ENCODE measurements at places on chromosomes 2 and 18.

DNA sequence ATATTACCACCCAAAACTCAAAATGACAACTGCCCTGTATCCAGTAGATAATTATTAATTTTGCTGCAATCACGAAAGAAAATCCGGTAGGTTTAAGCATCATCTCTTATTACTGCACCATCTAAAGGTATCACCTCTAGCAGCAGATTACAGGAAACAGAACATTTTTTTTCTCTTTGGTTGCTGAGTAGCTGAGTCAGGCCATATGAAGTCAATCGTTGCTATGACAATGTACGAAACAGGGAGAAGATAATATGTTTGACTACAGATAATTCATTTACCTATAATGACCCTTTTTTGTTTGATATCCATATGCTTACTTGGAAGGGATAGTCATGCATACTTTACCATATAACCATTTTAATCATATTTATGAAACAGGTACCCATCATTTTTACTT lies 831.6 kb upstream of the CHAC2 start:
- DNase-seq = no peak

GRCh38 chr2:84838434-84839145 lies 42.3 kb downstream of the TRABD2A start:
- DNase-seq = no peak

DNA sequence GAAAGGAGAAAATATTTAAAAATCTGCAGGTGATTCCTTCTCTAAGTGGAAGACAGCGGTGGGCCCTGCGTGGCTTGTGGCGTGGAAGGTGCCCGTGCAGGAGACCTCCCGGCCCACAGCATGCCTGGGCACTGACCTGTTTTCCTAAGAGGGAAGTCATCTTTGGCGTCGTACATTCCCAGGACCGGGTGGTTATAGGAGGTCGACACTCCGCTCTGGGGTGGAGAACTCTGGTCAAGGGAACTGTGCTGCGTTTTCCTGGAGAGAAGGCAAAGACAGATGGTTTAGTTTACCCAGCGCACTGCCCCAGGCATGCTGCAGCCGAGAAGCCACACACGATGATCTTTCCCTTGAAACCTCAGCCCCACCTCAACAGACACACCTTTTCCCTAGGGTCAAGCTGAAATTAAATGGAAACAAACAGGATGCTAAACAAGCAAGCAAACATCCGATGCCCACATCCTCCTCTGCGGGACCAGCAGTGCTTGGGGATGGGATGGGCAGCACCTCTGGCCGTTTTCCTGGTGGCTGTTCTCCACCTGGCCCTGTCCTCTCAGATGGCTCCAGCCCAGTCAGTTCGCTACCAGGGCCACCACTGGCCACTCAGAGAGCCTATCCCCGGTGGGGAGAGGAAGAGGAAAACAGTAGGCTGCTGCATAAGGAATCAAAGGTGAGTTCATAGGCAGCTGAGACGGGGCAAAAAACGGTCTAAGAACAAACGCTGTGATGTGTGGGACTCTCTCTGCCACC lies 244.1 kb downstream of the HDAC4 start:
- DNase-seq = no peak

GRCh38 chr2:136796339-136796738 lies 31.0 kb downstream of the THSD7B start:
- no peak for DNase-seq

DNA sequence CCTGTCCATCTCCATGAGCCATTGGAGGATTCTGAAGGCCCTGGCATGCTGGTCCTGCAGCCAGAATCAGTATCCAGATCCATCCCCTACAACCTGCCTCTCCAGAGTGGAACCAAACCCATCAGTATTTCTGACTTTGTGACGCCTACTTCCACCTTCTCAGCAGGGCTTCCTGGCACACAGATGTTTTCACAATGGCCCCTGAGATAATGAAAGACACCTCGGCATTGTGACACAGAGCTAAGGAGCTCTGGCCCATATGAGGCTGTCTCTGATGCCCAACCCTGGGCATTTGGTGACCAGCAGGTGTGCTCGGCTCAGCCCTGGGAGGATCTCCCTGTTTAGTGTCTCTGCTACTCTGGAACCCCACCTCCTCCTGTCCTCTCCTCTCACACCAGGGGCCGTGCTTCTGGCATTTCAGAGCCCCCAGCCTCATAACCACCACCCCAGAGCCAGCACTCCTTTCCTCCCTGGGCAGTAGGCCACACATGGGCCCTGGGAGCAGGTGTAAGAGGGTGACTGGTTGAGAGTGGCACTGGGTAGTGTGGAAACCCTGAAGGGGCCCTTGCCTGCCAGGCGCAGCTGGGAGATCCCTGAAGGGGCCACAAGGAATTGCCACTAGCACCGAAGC lies 38.2 kb downstream of the FOSL2 start:
- no peak for DNase-seq

- no peak for DNase-seq
These were observed 374.2 kb upstream of the ID2 start for GRCh38 chr2:8307606-8308180.

DNA sequence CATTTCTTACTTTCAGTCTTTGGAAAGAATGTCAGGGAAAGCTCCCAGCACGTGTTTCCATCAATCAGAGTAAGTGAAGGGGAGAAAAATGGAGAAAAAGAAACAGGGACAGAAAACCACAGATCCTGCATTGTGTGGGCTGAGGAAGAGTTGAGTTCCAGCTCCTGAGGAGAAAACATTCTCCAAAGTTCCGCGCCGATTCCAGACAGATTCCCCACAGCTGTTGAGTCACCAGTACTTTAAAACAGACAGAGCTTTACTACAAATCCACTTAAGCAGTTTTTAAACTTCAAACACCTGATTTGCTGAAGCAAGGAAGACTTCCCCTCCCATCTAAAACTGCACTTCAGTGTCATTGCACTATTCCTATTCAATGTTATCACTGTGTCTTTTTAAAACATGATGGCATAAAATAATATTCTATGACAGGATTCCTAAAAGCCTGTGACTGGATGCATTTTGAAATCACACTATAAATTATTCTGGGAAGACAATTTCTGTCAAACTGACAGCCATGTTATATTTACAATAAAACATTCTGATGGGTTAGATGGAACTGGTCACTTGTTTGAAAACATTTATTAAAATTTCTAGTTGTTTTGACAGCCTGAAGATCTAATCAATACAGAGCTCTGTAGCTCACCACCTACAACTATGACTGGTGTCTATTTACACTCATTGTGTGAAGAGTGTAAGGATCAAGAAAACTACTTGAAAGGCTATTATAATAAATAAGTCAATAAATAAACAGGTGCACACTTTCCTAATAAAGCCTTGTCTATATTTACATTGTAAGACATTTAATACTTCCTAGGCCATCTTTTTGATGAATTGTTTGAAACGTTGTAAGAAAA lies 40.9 kb downstream of the TCF4 start:
- DNase-seq = no peak

GRCh38 chr2:147463881-147464520 lies 380.8 kb upstream of the ACVR2A start:
- DNase-seq = no peak

GRCh38 chr2:16063955-16064633 lies 123.7 kb downstream of the MYCN start:
- DNase-seq = no peak

DNA sequence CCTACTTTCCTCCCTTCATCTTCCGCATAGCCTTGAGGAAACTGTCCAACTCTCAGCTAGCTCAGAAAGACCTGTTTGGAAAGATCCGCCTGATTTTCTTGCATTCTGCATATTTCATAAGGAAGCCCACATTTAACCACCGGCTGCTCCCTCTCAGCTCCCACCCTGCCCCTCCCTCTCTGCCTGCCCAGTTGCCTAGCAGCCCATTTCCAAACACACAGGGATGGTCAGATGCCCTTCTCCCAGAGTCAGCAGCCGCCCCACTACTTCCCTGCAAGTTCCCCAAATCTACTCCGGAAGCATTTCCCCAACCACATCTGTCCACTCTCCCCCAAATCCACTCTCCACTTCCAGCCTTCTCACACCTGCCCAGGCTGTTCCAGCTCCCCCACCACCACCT lies 96.0 kb downstream of the TNS1 start:
- DNase-seq = no peak

- no peak for DNase-seq
These were observed 18.1 kb downstream of the CCDC141 start for GRCh38 chr2:179031731-179032408.

GRCh38 chr2:216664593-216665034 lies 30.7 kb downstream of the IGFBP5 start:
- DNase-seq = no peak

DNA sequence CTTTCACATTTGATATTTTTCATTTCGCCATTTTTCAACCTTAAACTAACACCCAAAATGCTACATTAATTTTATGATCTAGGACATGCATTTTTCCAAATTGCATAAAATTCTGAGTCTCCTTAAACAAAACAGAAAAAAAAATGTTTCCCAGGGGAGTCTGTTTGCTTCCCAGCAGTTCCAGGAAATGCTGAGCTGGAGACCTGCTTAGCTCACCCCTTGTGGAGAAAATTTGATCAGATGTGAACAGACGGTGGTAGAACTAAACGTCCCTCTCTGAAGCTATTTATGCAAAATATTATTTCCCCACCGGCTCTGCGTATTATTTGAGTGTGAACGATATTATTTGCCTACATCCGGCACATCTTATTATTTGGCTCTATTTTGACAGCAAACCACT lies 74.9 kb upstream of the AGAP1 start:
- no peak for DNase-seq

GRCh38 chr18:8785261-8785660 lies 79.9 kb downstream of the MTCL1 start:
- no peak for DNase-seq

All from stimulated activated CD4-positive, alpha-beta T cell treated with anti-CD3 and anti-CD28 coated beads, Interleukin-1b, Interleukin-23, amount 100 ng/mL, for 1 hour (primary cell).